ENCODE measurements at places on chromosomes 13 and 19. TPM values are rescaled to one million over a fixed set of nuclear protein-coding genes. Genes with fewer than 3 reads are reported as not detected.

ITGBL1 gene
- not detected for total RNA-seq

PDS5B gene
- 21.0 TPM for total RNA-seq

ICAM5 gene
- 0.34 TPM for total RNA-seq

FAM216B gene
- total RNA-seq, result not detected

SULT2A1 gene
- not detected for total RNA-seq

LIM2 gene
- total RNA-seq, result not detected

OR7C1 gene
- not detected for total RNA-seq

PKN1 gene
- total RNA-seq, result 59.9 TPM

CEACAM16 gene
- total RNA-seq, result not detected

ZNF555 gene
- 1.3 TPM for total RNA-seq

DNA sequence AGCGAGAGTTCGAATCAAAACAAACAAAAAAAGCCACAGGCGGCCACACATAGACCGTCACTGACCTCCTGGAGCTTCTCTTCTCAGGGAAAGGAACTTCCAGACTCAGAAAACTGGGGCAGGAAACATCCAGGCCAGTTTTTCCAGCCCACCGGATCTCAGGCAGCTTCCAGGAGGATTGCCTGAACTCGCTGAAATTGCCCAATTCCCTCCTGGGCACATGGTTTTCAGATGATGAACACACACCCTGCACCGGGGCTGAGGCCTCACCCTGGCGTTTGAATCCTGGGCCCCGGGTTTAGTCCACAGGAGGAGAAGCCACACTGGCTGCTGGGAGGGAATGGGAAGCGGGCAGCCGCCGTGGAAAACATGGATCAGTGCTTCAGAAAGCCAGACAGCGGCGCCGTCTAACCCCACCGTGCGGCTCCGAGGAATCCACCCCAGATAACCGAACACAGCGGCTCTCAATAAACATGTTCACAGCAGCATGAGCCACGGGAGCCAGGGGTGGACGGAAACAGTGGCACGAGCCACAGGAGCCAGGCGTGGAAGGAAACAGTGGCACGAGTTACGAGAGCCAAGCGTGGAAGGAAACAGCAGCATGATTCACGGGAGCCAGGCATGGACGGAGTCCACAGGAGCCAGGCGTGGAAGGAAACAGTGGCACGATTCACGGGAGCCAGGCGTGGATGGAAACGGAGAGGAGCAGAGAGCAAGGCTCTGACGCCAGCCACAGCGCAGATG, 18.2 kb upstream of the PTBP1 start:
- no peak for DNase-seq

GRCh38 chr13:33487575-33488243, 202.2 kb upstream of the STARD13 start:
- DNase-seq, result peak; percentile 45

DNA sequence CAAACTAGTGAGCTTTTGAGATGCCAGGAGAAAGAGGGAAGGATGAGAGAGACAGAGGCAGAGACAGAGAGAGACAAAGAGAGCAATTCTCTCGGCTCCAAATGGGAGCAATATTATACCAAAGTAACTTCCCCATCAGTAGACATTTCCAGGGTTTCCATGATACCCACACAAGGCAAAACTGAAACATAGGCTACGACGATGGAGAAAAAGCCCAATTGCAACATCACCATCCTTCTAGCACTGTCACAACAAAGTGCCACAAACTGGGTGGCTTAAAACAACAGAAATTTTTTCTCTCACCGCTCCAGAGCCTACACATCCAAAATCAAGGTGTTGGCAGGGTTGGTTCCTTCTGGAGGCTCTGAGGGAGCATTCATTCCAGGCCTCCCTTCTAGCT, 81.4 kb downstream of the KCTD12 start:
- DNase-seq, result no peak

- DNase-seq, result no peak
Measured at GRCh38 chr13:101709952-101710351, 257.5 kb downstream of the ITGBL1 start.

GRCh38 chr19:11202488-11203193, 5.3 kb upstream of the KANK2 start:
- no peak for DNase-seq

DNA sequence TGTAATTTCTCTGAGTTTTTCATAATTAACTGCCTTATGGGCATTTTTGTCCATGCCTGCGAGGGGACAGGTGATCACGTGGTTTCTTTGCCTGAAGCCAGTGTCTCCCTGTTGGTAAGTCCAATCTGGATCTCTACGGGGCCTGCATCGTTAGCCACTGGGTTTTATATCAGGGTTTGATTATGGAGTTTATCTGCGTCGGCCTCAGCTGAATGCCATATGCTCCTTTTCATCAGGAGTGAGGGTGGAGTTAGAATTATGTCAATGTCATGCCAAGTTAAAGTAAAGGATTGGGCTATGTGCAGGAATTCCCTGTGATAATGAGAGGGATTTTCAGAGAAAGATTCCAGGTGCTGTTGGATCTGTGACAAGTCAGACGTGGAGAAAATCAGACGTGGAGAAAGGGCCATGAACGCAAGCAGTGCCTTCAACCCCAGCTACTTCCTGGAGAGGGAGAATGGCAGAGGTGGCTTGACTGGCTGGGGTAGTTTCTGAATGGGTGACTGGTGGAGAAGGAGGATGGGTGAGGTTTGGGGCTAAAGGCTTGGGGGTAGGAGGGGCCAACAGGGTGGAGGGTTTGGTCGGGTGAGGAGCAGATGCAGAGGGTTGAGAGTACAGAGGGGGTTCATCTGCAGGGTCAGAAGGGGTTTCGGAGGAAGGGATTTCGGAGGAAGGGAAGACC, 24.3 kb downstream of the TMEM255B start:
- no peak for DNase-seq

DNA sequence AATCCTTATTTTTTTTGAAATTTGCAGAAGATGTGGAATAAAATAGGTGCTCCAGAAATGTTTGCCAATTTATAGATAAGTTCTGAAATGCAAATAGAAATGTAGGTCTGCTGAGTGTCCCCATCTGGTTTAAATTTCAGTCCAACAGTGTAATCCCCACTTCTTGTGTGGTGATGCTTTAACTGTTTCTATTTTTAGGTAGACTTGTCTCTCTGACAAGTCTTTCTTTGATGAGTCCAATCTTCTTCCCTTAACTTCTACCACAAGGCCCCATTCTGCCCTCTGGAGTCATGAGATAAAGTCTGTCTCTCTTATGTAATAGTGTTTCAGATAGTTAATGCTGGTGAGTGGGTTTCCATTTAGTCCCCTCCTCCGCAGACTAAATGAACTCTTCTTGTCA, 390.4 kb downstream of the RFC3 start:
- no peak for DNase-seq

DNA sequence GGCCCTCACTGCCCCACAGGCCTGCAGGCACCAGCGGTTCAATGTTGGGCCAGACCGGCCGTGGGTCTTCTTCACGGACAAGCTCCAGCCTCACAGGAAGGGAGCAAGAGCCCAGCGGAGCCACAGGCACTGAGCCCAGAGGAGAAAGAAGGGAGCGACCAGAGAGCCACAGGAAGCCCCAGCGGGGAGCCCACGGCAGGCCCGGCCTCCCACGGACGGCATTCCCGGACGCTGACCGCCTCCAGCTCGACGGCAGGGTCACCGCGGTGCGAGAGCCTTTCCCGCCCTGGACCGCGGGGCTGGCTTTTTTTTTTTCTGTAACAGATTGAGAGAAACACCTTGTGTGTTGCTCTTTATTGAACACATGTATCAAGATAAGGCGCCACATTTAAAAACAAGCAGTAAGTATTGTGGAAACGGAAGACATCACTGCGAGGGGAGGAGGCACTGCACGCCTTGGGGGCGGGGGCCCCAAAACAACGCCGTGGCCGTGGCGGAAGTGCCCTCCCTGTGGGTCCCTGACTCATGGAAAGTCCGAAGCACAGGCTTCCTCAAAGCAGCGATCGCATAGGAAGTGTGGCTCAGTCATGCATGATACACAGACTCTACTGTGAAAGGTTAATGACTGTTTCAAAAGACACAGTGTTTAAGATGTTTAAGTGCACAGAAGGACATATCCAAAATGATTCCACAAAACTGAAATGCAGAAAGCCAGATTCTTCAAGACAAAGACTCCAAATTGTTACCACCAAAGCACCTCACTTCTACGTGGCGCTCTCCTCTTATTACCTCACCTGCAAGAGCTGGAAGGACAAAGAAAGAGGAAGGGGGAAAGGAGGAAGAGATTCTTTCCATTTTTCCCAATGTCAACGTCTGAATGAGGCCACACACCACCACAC, 3.5 kb downstream of the RASA3 start:
- peak; percentile 86 for DNase-seq

DNA sequence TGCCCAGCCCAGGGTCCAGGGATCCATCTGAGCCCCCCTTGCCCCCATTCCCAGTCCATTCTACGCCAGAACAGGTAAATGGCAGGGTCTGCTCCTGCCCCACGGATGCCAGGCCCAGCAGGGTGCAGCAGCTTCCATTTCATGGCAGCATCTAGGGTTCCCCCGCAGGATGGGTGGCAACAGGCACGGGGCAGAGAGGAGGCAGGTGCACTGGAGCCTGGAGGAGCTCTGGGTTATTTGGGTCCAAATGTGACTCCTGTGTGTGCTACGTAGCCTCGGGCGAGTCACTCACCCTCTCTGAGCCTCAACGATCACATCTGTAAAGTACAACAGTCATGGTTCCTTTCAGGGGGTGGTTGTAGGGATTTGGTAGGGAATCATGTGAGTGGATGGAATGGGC, 27.4 kb downstream of the IL12RB1 start:
- DNase-seq, result no peak

- no peak for DNase-seq
Measured at GRCh38 chr19:42005504-42005903, 11.5 kb upstream of the ATP1A3 start.

GRCh38 chr13:99153219-99153618, 47.4 kb upstream of the UBAC2 start:
- no peak for DNase-seq

GRCh38 chr13:106295971-106296370, 239.5 kb downstream of the EFNB2 start:
- DNase-seq, result no peak

GRCh38 chr19:48487544-48487943, 18.4 kb downstream of the CYTH2 start:
- DNase-seq, result peak; percentile 78

DNA sequence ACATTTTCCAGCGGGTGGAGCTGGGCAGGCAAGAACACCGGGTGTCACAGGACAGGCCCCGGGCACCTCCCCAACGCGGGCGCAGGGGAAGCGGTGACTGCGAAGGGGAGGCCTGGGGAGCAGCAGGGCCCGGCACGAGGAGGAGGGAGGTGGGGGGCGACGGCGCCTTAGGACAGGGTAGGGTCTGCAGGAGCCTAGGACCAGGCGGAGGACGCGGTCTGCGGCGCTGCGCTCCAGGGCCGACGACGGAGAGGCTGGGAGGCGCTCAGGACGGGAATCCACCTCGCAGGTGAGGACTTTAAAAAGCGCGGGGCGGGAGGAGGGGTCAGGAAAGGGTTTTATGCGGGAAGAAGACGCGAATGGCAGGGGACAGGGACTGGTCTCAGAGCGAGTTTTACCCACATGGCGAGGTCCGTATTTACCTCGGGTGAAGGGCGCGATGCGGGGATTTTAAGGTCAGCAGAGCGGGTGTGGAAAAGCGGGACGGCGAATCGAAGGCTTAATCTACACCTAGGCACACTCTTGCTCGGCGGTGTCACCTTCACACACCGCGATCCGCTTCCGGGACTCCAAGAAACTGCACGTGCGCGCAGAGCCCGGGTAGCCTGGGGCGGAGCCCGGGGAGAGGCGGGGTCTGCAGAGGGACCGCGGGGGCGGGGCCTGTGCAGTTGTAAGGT, 13.5 kb downstream of the ERVV-2 start:
- no peak for DNase-seq

DNA sequence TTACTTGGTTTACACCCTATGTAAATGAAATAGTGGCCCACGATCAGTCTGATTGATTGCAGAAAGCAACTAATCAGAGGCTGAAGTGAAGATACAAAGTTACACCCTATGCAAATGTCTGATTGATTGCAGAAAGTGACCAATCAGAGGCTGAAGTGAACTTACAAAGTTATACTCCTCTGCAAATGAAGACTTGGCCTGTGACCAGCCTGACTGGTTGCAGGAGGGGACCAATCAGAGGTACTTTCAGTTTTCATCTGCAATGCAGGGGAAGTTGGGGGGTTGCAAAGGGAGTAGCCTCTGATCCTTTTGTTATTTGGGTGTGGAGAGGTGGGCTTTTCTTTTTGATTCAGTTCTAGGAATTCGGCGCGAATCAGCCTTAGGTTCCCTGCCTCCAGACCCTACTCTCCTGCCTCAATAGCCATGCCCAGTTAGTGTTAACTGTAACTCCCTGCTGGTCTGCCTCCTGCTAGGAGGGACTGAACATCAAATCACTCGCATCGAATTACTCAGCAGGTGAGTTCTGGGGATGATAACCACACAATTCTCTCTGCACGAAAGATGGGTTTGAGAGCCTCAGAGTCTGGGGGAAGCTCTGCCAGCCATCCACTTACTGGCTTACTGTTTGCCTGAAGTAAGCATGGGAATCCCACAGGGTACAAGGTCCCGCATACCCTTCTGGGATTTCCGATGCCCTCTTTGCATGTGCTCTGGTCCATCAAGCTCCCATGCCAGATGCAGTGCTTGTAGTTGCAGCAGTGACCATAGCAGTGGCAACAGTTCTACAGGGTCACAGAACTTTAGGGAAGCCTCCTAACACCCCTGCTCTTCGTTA, 7.5 kb downstream of the ARL11 start:
- DNase-seq, result no peak

- no peak for DNase-seq
Measured at GRCh38 chr13:112967686-112968379, 1.2 kb upstream of the MCF2L start.

- DNase-seq, result peak; percentile 71
Measured at GRCh38 chr13:32878163-32878562, 138.1 kb upstream of the KL start.

DNA sequence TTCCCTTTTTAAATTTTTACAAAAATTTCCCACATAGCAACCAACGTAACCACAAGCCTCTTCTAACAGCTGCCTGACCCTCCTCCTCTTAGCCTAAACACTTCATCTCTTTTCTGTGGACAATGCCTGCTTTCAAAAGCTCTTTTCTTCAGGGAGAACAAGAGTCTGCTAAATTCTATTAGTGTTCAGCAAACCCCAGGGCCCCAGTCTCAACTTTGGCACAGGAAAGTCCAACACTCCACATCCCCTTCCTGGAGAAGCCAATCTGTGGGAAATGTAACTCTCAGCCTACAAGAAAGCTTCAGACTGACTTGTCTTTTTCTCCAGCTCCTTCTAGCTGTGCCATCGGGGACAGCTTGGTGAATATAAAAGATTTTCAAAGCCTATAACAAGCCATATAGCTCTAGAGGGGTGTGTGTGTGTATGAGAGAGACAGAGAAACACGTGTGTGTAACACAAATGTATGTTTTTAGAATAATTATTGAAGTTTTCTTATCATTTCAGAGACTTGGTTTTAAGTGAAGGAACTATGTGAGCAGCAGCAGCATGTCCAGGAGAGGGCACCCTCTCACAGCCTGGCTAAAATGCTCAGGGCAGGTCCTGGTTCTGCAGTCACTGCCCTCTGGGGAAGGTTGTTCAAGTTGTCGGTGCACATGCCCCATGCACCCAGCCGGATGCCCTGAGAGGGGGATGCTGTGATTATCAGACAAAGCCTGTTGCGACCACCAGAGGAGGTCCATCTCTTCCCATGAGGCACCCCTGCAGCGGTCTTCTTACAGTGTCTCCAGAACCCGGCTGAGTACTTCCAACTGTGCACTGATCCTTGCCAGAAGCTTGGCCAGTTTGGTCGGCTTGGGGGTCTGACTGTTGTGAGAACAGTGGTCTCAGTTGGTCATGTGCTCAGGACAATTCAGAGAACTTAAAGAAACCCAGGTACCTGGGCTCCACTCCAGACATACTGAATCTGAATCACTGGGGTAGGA, 34.4 kb downstream of the CCDC70 start:
- peak; percentile 80 for DNase-seq

GRCh38 chr19:48203222-48203793, 32.8 kb downstream of the ZSWIM9 start:
- DNase-seq, result no peak

- DNase-seq, result no peak
Measured at GRCh38 chr19:36041831-36042230, 9.2 kb upstream of the CLIP3 start.

Measured in HT-29 (cell line).